ENCODE measurements at places on chromosomes 6 and 20.

- no peak for DNase-seq
- no peaks in the 10 kb centered on the region for H3K27me3 ChIP-seq
- no peaks in the 10 kb centered on the region for H3K4me1 ChIP-seq
- no peak overlapping the region for H3K4me3 ChIP-seq
- H3K36me3 ChIP-seq: no peaks in the 10 kb centered on the region
- no peak overlapping the region for H3K27ac ChIP-seq
These were observed 343.9 kb downstream of the SOX4 start for GRCh38 chr6:21937466-21937865.

DNA sequence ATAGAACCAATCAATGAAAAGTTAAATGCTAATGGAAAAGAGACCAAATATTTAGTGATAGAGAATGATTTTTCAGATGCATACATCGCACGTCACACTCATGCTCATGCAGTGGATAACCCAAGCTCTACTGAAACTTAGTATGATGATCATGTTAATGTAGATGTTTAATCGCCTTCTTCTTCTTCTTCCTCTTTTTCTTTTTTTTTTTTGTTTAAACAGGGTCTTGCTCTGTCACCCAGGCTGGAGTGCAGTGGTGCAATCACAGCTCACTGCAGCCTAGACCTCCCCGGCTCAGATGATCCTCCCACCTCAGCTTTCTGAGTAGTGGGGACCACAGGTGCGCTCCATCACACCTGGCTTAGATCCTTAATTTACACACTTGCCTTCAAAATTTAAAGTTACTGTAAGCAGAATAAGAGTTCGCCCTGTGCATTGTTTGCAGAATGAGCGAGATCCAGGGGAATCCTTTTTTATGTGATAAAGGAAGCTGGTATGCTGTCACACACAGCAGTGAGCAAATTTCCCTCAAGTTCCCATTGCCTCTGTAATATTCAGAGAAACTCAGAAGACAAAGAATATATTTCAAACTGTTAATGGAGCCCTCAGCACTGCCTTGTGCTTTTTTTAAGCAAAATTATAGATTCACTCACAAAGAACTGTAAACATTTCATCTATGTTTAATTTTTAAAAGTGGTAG lies 194.2 kb upstream of the SGK1 start:
- no peak overlapping the region for H3K4me3 ChIP-seq
- H3K4me1 ChIP-seq: no peaks in the 10 kb centered on the region
- DNase-seq: no peak
- H3K36me3 ChIP-seq: no peaks in the 10 kb centered on the region

DNA sequence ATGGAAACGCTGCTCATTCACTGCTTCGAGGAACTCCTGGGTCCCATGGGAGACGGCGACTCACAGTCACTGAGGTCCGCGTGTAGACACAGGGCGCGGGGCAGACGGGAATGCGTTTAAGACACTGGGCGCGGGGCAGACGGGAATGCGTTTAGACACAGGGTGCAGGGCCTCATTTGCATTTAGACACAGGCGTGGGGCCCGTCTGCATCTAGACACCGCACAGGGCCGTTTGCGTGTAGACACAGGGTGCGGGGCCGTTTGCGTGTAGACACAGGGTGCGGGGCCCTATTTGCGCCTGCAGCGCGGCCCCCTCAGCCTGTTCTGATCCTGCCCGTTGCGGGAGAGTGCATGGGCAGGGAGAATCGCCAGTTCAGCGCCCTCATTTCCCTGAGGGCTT lies 10.4 kb downstream of the DACT2 start:
- no peaks in the 10 kb centered on the region for H3K36me3 ChIP-seq
- no peak overlapping the region for H3K27ac ChIP-seq
- H3K4me3 ChIP-seq: no peak overlapping the region
- H3K27me3 ChIP-seq: no peaks in the 10 kb centered on the region

DNA sequence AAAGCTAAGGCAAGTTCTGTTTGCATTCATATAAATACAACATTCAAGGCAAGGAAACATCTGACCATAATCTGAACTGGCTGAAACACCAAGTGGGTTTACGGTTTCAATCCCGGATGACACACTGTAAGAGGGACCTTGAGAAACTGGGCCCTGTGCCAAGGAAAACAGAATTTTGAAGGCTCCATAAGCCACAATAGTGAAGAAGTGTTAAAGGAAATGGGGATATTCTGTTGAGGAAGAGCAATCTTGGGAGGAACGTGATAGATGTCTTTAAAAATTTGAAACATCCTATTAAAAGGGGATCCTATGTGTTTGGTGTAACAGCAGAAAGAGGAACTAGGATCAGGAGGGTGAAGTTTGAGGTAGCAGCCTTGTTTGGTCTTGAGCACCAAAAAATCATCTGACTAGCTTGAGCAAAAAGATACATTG lies 82.4 kb upstream of the TAB2 start:
- no peaks in the 10 kb centered on the region for H3K4me1 ChIP-seq
- no peak for DNase-seq
- no peaks in the 10 kb centered on the region for H3K36me3 ChIP-seq
- no peak overlapping the region for H3K4me3 ChIP-seq
- H3K27ac ChIP-seq: no peak overlapping the region

GRCh38 chr6:100479179-100480035 lies 14.7 kb upstream of the SIM1 start:
- DNase-seq: peak; percentile 65
- H3K4me1 ChIP-seq: peaks cover 8% of the 10 kb centered on the region
- peaks cover 4% of the 10 kb centered on the region for H3K27me3 ChIP-seq
- no peak overlapping the region for H3K27ac ChIP-seq

DNA sequence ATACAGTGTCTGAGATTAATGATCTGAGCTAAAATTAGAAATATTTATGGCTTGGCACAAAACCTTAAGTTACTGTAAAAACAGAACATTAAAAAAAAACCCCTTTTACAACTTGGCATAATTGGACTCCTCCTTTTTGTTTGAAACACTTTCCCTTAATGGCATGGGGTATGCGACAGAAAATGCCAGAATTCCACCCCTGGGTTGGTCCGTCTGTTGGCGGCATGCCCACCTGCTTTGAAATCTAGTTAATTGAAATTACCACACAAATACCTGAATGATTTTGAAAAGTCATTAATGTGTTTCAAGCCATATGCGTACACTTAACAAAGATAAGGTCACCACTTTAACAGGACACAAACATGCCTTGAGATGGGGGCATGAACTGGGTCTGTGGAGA lies 175.1 kb upstream of the FOXQ1 start:
- H3K27ac ChIP-seq: no peak overlapping the region
- DNase-seq: no peak
- H3K27me3 ChIP-seq: no peaks in the 10 kb centered on the region

- DNase-seq: no peak
- H3K4me1 ChIP-seq: no peaks in the 10 kb centered on the region
- H3K4me3 ChIP-seq: no peak overlapping the region
- H3K27ac ChIP-seq: no peak overlapping the region
- H3K27me3 ChIP-seq: no peaks in the 10 kb centered on the region
These were observed 19.4 kb upstream of the CLDN20 start for GRCh38 chr6:155244434-155244833.

- DNase-seq: no peak
- no peaks in the 10 kb centered on the region for H3K36me3 ChIP-seq
- H3K27me3 ChIP-seq: no peaks in the 10 kb centered on the region
- H3K27ac ChIP-seq: no peak overlapping the region
- H3K4me1 ChIP-seq: peaks cover 12% of the 10 kb centered on the region
These were observed 40.9 kb upstream of the SLC22A2 start for GRCh38 chr6:160299559-160299958.

DNA sequence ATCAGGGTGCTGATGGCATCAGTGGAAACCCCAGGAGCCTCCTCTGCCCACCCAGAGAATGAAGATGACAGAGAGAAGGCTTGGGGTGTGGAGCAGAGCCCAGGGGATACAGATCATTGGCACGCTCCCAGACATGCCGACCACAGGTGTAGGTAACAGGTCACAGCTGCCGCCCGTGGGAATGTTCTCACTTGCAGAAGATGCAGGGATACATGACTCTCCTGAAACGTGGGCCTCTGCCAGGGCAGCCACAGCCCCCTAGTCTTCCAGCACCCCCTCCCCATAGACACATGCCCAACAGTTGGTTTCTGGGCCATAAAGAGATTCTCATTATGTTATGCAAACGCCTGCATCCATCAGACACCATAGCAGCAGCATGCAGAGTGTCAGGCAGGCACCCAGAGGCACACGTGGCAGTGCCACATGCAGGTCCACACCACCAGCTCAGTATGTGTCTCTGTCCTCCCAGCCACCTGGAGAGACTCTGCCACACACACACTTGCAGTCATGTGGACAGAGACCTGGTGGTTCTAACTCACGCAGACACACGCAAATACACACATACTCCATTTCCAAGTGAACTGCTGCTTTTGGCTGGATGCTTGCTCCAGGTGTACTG lies 45.5 kb downstream of the LRFN2 start:
- DNase-seq: no peak
- H3K36me3 ChIP-seq: no peaks in the 10 kb centered on the region
- no peak overlapping the region for H3K4me3 ChIP-seq
- no peak overlapping the region for H3K27ac ChIP-seq
- H3K27me3 ChIP-seq: no peaks in the 10 kb centered on the region

GRCh38 chr6:146302994-146303393 lies 240.6 kb upstream of the RAB32 start:
- DNase-seq: no peak
- H3K4me1 ChIP-seq: no peaks in the 10 kb centered on the region
- H3K27me3 ChIP-seq: no peaks in the 10 kb centered on the region
- H3K27ac ChIP-seq: no peak overlapping the region
- no peak overlapping the region for H3K4me3 ChIP-seq

GRCh38 chr6:21182589-21182988 lies 411.0 kb upstream of the SOX4 start:
- H3K27me3 ChIP-seq: no peaks in the 10 kb centered on the region
- no peak for DNase-seq
- H3K4me1 ChIP-seq: no peaks in the 10 kb centered on the region
- no peak overlapping the region for H3K4me3 ChIP-seq

- H3K36me3 ChIP-seq: no peaks in the 10 kb centered on the region
- no peak overlapping the region for H3K4me3 ChIP-seq
- H3K27me3 ChIP-seq: no peaks in the 10 kb centered on the region
- no peaks in the 10 kb centered on the region for H3K4me1 ChIP-seq
- H3K27ac ChIP-seq: no peak overlapping the region
These were observed 406.4 kb upstream of the PLCB4 start for GRCh38 chr20:8662433-8662954.

DNA sequence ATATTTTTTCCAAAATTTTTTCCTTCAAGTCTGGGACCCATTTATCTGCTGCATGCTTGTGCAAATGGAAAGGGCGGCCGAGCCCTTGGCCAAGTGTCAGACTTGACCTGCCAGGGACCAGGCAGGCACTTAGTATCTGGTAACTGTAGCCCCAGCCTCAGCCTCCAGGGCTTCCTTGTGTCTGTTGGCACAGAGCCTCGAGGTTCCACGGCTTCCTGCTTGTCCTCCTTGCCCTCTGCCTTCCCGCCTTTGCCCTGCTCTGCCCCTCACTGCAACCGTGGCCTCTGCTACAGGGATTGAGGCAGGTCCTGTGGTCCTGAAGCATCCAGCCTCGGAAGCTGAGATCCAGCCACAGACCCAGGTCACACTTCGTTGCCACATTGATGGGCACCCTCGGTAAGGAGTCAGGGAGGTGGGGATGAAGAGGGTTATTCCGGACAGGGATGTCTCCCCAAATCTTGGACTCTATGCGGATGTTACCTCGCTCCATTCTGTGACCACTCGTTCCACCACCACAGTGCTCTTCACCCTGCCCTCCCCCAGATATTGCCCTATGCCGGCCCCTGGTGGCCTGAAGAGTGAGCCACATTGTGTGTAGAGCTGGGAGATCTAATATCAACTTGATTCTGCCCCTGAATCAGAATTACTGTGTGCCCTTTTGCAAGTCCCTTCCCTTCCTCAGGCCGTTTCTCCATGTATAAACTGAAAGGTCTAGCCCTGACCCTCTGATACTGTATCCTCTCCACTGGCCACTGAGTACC lies 41.5 kb upstream of the SRF start:
- H3K27me3 ChIP-seq: no peaks in the 10 kb centered on the region
- H3K4me1 ChIP-seq: peaks cover 5% of the 10 kb centered on the region
- DNase-seq: peak; percentile 64
- H3K36me3 ChIP-seq: peaks cover 8% of the 10 kb centered on the region
- H3K27ac ChIP-seq: no peak overlapping the region
- H3K4me3 ChIP-seq: no peak overlapping the region

GRCh38 chr20:34768096-34768495 lies 57.4 kb downstream of the NCOA6 start:
- H3K27me3 ChIP-seq: no peaks in the 10 kb centered on the region
- no peak for DNase-seq
- H3K36me3 ChIP-seq: peaks cover 90% of the 10 kb centered on the region
- no peak overlapping the region for H3K27ac ChIP-seq
- H3K4me1 ChIP-seq: peaks cover 8% of the 10 kb centered on the region

DNA sequence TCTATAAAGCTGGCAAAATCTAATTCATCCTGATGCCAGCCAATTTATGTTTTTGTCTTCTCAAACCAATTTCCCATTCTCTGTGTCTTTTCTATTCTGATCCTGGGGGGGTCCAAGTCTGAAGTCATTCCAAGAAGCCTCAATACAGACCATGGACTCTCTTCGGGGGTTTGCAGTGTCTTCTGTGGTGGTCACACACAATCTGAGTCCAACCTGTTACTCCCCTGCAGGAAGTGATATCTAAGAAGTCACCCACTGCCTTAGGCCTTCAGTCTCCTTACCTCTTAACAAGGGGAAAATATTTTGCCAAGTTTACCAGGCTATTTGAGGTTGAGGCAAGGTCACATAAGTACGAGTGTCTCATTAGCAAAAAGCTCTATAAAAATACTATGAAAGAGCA lies 1.9 kb downstream of the TRIM26 start:
- no peaks in the 10 kb centered on the region for H3K27me3 ChIP-seq
- H3K36me3 ChIP-seq: no peaks in the 10 kb centered on the region
- peak overlapping the region; percentile 70 for H3K4me3 ChIP-seq
- peaks cover 69% of the 10 kb centered on the region for H3K4me1 ChIP-seq
- no peak for DNase-seq
- H3K27ac ChIP-seq: no peak overlapping the region

- DNase-seq: no peak
- H3K27ac ChIP-seq: no peak overlapping the region
- H3K4me3 ChIP-seq: no peak overlapping the region
- H3K4me1 ChIP-seq: no peaks in the 10 kb centered on the region
These were observed 1130.1 kb downstream of the HACE1 start for GRCh38 chr6:103729658-103730057.

GRCh38 chr6:126107475-126108166 lies 121.3 kb downstream of the TRMT11 start:
- no peaks in the 10 kb centered on the region for H3K36me3 ChIP-seq
- no peak overlapping the region for H3K4me3 ChIP-seq
- peaks cover 8% of the 10 kb centered on the region for H3K4me1 ChIP-seq
- peak; percentile 35 for DNase-seq
- H3K27me3 ChIP-seq: no peaks in the 10 kb centered on the region

GRCh38 chr20:56440346-56441007 lies 27.9 kb upstream of the RTF2 start:
- H3K4me1 ChIP-seq: no peaks in the 10 kb centered on the region
- DNase-seq: peak; percentile 41
- H3K4me3 ChIP-seq: no peak overlapping the region
- H3K27ac ChIP-seq: peak overlapping the region; percentile 60
- no peaks in the 10 kb centered on the region for H3K27me3 ChIP-seq
